AG20443 (cell line): ENCODE measurements at places on chromosomes 6 and 20.

DNA sequence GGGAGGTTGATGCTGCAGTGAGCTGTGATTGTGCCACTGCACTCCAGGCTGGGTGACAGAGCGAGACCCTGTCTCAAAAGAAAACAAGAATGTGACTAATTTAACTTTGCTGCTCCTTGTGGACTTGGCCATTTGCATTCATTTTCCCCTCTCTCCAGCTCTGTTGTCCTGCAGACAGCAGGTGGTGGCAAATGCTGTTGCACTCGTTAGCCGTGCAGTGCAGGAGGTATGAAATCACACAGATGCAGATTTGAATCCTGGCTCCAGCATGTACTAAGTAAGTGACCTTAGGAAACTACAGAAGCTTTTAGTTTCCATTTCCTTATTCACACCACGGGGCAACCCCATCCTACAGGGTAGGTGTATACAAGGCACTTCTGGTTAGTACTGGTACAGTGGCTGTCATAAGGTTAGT, 9.6 kb upstream of the BEND3 start:
- DNase-seq = no peak

GRCh38 chr6:75331151-75331550, 46.6 kb upstream of the TMEM30A start:
- DNase-seq = peak; percentile 20

- DNase-seq = no peak
These were observed 79.9 kb downstream of the THBS2 start for GRCh38 chr6:169173532-169174268.

GRCh38 chr20:15603506-15603905, 969.7 kb downstream of the KIF16B start:
- no peak for DNase-seq

- no peak for DNase-seq
These were observed 293.0 kb upstream of the PRDM1 start for GRCh38 chr6:105793130-105793529.

- peak; percentile 77 for DNase-seq
These were observed 4.6 kb downstream of the HLA-DPB1 start for GRCh38 chr6:33080127-33081089.

- DNase-seq = peak; percentile 60
These were observed 45.5 kb upstream of the CD83 start for GRCh38 chr6:14072084-14072483.

GRCh38 chr20:48787861-48788375, 39.9 kb downstream of the PREX1 start:
- DNase-seq = peak; percentile 70

DNA sequence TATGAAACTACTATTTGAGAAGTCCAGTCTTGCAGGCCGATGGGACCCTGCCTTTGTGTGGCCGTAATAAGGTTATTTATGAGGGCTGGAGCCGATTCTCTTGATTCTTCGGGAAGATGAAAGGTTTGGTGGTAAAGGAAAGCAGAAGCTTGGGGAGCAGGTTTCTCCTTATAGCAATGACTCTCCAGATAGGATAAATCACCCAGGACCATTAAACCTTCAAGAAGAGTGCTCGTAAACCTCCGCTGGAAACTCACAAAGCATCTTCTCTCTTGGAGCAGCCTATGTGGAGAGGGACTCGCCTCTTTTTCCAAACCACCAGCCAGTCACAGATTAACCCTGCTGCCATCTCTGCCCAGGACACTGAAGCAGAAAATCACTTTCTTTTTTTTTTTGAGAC, 69.6 kb upstream of the SALL4 start:
- DNase-seq = no peak

DNA sequence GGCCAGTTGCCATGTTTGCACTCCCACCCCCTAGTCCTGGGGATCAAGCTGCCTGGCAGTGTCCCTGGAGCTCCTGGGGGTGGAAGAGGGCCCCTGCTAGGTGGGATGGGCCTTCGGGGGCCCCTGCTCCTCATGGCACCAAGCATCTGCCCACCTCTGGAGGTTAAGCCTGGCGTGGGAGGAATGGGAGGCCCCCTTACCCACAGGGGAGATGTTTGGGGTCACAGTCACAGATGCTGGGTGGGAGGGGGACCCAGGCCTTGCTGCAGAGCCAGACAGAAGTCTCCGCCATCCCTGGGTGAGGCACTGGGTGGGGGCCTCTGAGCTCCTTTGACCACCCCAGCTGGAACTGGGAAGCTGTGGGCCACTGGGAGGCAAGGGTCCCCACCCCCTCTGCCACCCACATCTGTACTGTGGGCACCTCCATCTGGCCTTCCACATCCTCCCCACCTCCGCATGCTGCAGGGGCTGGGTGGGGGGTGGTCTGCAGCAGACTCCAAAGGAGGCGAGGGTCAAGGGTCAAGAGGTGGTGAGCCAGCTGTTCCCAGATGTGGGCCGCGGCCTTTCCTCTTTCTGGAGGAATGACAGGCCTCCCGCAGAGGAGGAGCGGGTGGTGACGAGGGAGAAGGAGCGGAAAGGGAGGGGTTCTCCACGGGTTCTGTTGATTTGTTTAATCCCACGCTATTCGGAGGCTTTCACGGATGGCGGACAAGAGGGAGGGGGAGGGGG, 41.5 kb downstream of the YTHDF1 start:
- DNase-seq = no peak

DNA sequence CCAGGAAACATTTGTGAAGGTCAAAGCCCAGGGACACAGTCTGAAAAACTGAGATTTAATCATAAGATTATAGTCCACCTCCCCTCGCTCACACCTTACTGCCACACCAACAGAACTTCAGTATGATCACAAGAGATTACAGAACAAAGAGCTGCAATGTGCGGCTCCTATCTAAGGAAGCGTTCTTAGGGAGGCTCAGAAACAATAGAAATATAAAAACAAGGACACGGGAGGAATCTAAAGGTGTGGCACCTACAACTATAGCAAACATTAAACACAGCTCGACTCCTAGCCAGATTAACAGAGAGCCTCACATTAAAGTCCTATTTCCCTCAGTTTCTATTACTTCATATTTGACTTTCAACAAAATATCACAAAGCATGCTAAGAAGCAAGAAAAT, 40.4 kb upstream of the THEMIS start:
- DNase-seq = no peak

GRCh38 chr6:15682965-15683822, 20.4 kb upstream of the DTNBP1 start:
- DNase-seq = no peak

DNA sequence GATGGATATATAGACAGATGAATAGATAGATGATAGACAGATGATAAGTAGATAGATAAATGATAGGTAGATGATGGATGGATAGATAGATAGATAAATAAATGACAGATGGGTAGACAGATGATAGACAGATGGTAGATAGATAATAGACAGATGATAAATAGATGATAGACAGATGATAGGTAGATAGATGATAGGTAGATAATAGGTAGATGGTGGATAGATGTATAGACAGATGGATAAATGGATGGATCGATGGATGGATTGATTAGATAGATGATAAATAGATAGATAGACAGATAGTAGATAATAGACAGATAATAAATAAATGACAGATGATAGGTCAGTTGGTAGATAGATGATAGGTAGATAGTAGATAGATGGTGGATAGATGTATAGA, 212.7 kb downstream of the NFATC2 start:
- no peak for DNase-seq

- peak; percentile 92 for DNase-seq
These were observed 24.8 kb downstream of the C6orf15 start for GRCh38 chr6:31087494-31088089.

DNA sequence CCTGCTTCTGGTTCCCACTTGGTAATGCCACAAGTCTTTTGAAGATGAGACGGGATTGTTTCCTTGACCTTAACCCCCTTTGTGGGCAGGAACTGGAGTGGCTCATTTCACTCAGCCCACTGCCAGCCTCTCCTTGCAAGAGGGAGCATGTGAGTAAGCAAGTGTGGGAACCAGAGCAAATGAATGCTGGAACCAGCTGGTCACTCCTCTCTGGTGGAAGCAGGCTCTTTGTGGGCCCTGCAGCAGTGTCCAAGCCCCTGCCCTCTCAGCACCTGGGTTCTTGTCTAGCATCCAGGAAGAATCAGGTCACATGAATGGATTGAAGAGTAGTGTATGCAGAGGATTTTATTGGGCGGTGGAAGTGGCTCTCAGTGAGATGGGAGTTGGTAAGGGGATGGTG, 944.5 kb downstream of the QKI start:
- no peak for DNase-seq

DNA sequence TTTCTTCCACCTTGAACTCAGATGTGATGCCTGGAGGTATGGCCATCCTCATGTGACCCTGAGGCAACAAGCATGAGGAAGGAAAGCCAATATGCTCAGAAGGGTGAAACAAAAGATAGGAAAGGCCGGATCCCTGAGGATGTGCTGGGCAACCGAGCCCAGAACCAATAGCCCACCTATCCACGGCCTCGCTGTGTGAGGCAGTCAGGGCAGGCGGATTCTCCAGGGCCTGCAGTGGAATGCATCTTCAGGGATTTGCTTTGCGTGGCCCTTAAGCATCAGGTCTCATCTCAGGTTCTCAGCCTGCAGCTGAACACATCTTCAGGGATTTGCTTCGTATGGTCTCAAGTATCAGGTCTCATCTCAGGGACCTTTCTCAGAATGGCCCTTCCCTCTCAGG, 139.8 kb downstream of the ANKRD60 start:
- DNase-seq = no peak

GRCh38 chr6:149834513-149835481, 29.4 kb downstream of the LRP11 start:
- peak; percentile 61 for DNase-seq

DNA sequence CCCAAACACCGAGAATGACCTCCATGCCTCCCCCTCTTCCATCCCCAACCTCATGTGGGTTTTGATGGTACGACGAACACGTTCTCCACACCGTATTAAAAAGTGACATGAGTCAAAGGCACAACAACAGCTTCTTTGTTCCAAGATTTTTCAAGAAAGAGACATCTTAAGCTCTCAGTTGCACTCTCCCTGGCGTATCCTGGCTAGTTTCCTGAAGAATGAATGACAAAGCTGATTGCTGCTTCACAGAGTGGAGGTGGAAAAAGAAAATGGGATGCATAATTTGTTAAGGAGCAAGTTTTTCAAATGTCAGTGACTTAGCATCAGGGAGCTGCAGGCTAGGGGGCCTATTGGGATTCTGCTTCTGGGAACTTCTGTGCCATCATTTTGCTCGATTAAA, 95.5 kb downstream of the STK35 start:
- no peak for DNase-seq

DNA sequence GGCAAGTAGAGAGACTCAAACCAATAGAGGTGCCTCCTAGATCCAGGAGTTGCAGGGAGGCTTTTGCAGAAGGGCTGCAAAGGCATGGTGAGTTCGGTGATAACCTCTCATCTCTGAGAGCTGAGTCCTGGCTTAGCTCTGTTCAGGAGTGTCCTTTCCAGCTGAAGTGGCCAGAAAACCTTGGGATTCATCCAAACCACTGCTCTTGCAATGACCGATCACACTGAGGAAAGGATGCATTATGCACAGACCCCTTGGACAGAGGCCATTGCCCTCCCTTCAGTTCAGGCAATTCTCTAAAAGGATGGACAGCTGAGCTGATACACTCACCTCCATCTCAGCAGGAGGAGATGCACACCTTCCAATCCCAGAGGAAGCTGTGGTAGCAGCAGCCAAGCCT, 158.8 kb upstream of the ENPP5 start:
- peak; percentile 39 for DNase-seq

DNA sequence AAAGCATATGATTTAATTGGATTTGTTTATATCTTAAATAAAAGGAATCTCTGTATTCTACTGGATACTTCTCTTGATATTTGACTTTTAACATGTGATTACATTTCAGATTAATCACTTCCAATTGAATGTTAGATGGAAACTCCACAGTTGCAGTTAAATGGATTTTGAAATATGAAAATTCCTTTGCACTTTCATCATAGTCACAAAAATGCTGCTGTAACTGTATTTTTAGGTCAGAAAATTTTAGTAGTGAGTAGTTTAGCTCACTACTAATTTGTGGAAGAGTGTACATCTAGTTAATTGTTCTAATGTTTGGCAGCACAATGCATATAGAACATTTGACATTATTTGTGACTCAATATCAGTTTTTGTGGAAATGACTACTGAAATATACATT, 26.8 kb downstream of the PTCHD4 start:
- DNase-seq = no peak
